ENCODE measurements at places on chromosomes 5 and 9.

DNA sequence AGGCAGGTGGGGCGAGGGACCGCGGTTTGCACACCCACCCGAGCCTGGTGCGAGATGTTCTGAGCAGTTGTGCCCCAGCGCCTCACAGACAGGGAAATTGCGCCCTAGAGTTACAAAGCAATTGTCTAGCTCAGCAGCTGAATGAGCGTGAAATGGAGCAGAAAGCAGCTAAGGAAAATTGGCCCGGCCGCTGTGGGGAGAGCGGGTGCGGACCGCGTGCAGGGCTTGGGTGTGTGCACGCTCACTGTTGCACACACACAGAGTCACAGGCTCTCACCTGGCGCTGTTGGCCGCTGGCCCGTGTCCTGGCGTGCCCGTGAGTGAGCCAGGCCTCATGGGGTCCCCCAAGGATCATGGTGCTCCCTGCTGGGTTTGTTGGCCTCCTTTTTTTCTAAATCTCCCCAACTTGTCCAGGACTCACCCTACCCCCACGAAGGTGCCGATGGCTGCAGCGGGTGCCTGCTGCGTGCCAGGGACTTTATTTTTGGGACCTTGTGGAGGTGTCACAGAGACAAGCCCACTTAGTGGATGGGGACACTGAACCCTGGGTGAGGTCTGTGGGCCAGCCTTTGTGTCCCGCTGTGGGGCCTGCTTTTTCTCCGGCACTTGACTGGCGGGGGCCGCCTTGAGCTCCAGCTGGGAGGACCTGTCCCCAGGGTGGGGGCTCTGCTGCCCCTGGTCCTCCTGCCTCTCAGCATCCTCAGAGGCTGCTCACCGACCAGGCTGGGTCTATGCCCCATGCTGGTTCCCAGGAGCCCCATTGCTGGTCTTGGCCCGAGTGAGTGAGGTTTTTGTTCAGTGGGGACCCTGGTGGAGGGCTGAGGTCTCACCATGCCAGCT is 5.2 kb downstream of the RXRA start:
- no peak for DNase-seq

DNA sequence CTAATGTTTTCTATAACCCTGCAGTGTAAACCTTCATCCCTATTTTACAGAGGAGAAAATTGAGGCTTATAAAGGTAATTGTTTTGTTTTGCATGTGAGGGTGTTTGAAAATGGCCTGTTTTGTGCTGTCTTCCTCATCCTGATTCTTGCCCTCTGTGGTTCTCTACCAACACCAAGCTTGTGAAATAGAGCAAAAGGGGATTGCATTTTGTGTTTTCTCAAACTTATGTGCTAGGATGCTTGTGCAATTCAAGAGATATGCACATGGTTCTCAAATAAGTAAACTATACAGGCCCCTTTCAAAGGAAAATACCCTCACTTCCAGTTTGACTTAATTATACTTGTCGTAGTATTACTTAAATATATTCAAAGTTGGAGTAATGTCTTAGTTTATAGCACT is 17.2 kb downstream of the PAM start:
- DNase-seq = no peak

GRCh38 chr5:150442699-150443080 is 6.8 kb downstream of the RPS14 start:
- DNase-seq = no peak

- DNase-seq = no peak
Measured at GRCh38 chr5:72692231-72692637, 124.2 kb upstream of the TNPO1 start.

DNA sequence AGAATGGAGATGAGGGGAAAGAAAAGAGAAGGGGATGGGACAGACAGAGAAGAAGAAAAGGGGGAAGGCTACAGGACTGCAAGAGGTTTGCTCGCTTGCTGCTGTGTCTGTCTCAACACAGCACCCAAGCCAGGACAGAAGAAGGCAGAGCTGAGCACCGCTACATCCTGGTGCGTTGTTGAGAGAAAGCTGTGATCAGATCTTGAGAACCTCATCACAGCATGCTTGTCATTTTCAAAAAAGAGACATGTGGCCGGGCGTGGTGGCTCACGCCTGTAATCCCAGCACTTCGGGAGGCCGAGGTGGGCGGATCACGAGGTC is 110.9 kb downstream of the NXNL2 start:
- DNase-seq = no peak

GRCh38 chr9:73609381-73609780 is 457.7 kb downstream of the ANXA1 start:
- no peak for DNase-seq

- no peak for DNase-seq
Measured at GRCh38 chr5:112279082-112279481, 140.0 kb downstream of the EPB41L4A start.

GRCh38 chr5:4079831-4080230 is 484.2 kb downstream of the IRX1 start:
- no peak for DNase-seq

DNA sequence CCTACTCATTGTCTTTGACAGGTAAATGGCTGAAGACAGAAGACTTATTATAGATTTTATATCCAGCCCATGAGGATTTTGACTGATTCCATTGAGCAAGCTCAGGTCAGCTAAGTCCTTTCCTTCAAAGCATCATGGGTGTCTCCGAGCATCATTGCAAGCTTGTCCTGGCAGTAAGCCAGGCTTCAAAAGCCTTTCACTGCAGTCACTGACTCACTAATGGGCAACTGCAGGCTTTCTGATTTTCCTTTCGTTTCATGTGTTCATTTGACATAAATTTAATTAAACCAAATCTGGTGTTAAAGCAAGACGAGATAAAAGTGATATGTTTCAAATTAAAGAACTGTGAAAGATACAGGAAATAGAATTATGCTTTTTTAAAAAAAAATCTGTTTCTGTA is 426.2 kb downstream of the ANXA1 start:
- no peak for DNase-seq

DNA sequence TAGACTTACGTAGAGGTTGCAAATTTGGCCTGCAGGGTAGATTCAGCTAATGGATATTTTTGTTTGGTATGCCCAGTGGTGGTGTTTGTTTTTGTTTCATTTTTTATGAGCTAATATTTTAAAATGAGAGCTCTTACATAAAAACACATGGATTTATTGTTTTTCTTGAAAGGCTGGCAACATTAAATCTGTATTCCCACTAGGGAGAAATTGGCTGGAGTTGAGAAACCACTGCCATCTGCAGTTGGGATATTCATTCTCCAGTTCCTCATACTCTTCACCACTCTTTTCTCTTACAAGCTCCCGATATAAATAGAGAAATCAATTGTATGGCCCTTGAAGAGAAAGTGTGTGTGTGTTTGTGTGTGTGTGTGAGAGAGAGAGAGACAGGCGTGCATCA is 143.3 kb downstream of the ALDH1A1 start:
- DNase-seq = no peak

DNA sequence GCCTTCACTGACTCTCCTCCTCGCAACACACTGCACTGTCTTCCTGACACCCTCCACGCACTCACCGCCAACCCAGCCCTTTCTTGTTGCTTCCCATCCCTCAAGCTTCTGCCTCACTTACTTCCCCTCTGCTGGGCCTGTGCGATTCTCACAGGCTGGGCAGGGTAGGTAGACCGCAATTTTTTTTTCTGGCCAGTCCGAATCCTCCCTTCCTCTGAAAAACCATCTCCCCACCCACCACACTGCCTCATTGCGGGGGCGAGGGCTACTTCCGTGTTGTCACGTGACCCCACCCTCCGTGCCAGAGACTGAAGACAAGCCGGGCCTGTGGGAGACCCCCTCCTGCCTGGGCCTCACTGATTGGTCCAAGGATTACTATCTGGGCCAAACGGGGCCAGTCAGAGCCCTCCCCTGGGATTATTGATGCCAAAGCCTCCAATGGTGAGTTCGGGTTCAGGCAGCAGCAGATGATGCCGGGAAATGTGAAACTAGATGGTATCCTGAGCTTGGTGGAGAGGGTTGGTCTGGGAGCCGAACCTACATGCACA is 73.1 kb downstream of the STK10 start:
- DNase-seq = peak; percentile 86

DNA sequence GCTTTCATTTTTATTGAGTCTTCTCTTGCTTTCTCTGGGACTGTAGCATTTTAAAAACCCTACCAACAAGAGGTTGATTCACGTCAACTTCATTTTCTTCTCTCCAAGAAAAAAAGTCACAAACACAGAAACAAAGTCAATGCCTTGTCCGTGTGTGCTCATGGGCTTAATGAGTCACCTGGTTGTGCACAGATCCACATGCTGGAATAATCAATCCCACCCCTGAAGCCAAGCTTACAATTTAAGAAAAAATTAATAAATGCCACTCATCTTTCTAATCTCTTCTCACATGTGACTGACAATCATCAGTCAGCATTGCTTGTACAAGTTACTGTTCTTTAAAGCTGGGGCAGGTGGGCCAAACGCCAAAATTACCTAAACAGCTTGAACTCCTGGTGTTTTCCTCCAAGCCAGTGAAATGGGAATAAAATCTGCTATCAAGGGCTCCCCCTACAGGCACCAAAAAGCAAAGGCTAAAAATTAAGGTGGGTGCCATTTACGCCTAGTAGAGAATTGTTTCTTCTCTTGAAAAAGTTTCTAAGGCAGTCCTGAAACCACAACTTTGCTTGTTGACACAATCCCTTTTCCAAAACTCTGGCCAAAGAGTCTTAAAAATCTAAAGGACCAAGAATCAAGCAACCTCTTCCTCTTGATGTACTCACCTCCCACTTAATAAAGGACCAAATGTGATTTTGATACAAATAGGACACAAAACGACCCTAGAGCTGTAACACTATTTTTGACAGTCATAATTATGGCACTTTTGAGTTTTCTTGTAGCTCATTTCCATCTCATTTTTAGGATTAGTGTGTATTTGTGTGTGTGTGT is 21.3 kb downstream of the TRMO start:
- no peak for DNase-seq

GRCh38 chr9:22111954-22112247 is 102.8 kb upstream of the CDKN2B start:
- no peak for DNase-seq

- no peak for DNase-seq
Measured at GRCh38 chr5:105195765-105196164, 1633.2 kb upstream of the NUDT12 start.

GRCh38 chr5:140251527-140251973 is 51.4 kb downstream of the PFDN1 start:
- DNase-seq = peak; percentile 70

GRCh38 chr5:169039592-169039991 is 261.3 kb downstream of the SLIT3 start:
- DNase-seq = no peak

DNA sequence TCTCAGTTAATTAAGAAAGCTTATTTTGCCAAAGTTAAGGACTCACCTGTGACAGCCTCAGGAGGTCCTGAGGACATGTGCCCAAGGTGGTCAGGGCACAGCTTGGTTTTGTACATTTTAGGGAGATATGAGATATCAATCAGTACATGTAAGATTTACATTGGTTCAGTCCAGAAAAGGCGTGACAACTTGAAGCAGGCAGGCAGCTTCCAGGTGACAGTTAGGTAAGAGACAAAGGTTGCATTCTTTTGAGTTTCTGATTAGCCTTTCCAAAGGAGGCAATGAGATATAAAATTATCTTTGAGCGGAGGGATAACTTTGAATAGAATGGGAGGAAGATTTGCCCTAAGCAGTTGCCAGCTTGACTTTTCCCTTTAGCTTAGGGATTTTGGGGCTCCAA is 47.8 kb downstream of the SLC1A1 start:
- DNase-seq = no peak

- no peak for DNase-seq
Measured at GRCh38 chr9:95947118-95947517, 71.6 kb downstream of the ERCC6L2 start.

DNA sequence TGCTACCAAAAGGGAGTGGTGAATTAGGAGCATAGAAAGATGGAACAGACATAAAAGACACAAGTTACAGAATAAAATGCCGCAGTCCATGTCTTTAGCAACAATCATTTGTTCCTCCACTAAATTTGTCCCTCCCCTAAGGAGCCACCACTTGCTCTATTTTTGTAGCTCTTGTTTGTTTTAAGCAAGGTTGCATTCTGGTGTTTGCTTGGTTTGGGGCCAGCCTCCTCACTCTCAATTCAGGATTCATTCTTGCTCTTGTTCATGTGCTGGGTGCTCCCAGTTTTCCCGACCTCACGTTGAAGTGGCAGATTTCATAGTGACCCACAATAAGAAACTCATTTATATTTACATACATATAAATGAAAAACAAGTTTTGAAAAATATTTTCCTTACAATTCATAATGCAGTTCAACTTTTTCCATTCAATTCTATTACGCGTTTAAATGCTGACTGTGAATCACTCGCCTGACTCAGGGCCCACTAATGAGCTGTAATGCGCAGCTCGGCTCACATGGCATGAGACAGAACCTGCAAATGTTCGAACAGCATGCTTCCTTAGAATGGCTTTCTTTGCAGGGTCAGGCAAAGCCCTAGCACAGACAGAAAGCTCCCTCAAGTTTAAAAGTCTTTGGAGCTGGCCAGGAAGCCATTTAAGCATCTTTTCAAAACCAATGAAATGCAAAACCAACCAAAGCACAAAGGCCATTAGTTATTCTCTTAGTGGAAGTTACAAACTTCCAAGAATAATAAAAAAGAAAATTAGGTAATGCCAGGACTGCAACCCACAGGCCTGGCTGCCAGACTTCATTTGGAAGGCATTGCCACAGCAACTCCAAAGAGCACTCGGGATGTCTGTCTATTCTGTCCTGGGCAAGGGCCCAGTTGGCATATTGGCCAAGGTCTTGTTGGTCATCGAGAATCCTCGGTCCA is 41.7 kb downstream of the RETREG1 start:
- no peak for DNase-seq

- DNase-seq = no peak
Measured at GRCh38 chr5:103745353-103746065, 182.9 kb upstream of the NUDT12 start.

DNA sequence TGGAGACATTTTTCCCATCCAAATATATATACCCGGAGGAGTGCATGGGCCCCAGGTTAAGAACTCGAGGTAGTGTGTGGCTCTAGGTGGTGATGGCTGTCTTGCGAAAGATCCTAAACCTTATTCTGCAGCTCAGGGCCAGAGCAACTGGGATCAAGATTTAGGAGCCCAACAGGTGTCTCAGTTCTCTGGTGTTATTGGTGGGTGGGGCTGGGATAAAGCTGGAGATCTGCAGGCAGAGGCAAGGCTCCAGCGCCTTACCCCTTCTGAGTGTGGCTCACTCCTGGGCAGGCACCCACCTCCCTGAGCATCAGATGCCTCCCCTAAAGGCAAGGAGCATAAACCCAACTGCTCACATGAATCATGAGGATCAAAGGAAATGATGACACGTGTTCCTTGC is 11.2 kb downstream of the UBE2QL1 start:
- no peak for DNase-seq

DNA sequence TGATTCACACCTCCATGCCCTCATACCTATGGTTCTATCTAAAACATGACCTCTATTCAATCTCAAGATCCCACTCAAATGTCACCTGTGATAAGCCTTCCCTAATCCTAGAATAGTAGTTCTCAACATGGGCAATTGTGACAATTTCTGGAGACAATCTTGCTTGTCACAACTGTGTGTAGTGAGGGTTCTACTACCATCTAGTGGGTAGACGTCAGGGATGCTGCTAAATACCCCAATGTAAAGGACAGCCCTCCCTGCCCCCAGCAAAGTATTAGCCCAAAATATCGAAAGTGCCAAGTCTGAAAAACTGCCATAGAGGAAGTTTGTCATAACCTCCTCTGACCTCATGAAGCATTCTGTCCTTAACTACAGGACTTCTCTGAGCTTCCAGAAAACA is 32.0 kb downstream of the TBCA start:
- no peak for DNase-seq
